Left renal pelvis (tissue), 4 donors: ENCODE measurements at places on chromosomes 7 and 10.

DNA sequence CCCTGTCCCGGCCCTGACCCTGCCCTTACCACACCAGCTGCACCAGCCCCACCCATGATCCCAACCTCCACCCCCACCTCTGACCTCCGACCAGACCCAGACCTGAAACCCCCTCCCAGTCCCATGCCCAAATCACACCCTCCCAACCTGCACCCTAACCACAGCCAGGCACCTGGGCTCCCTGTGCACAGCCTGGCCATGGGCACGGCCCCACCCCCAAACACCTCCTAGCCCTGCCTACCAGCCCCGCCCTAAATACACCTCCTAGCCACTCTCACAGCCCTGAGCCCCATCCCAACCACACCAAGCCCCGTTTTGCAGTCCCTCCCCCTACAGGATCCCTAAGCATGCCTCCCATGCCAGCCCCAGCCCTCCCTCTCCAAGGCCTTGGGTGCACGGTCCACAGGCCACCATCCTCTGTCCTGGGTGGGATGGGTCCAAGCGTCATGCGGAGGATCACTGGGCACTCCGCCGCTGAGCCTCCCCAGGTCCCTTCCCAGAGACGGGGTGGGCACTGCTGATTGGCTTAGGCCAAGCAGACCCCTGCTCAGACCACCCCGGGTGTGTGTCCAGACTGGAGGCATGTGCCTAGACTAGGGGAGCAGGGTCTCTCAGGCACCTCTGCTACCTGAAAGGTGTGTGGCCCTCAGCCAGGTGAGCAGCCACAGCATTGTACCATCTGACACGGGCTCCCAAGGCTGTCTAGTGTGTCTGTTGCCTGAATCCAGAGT lies 30.1 kb downstream of the INSIG1 start:
- no peak for DNase-seq

- DNase-seq = no peak
Observed at GRCh38 chr10:131757285-131758058, 143.3 kb upstream of the PPP2R2D start.

GRCh38 chr7:43040461-43040860 lies 72.0 kb upstream of the HECW1 start:
- no peak for DNase-seq

DNA sequence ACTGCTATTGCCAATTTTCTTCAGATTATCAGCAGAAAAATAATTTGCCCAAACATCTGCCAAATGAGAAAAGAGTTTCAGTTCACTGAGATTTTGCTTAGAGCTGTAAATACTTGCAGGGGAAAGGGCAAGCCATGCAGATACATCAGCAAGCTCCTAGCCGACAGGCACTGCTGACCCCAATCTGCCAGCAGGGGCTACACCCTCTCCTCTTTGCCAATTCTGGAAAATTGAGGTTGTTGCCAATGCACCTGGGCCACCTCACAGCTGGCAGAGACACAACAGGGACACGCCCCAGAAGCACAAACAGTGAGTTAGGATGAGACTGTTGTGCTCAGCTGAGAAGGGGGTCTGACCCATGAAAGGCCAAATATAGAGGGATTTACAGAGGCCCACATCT lies 129.5 kb upstream of the MYO3A start:
- no peak for DNase-seq

DNA sequence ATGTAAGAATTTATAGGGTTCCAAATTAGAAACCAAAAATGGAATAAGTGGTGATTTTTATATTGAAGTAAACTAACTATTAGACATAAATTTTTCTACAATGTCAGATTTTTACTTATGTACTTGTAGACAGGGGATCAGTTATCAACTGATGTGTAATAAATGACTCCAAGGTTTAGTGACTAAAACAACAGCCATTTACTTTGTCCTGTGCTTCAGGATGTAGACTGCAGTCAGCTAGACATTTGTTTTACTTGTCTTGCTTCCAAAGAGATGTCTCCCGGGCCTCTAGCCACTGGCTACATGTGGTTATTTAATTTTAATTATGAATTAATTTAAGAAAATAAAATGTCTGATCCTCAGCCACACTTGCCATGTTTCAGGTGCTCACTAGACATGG lies 249.7 kb upstream of the IGFBP3 start:
- no peak for DNase-seq

DNA sequence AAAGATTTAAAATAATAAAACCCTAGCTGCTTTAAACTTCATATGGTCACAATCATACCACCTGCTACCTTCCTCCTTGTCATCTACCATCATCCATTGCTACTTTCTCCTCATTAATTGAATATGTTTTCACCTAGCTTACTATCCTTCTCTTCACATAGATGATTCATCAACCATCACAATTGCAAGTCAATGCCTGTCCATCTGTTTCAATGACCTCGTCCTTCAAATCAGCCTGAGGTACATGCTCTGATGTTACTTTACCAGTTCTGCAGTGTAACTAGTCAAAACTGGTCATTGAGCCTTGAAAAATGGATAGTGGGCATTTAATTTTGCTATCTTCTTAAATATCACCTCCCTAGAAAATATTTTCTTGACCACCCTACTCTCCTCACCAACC lies 164.7 kb downstream of the SEMA3E start:
- no peak for DNase-seq

DNA sequence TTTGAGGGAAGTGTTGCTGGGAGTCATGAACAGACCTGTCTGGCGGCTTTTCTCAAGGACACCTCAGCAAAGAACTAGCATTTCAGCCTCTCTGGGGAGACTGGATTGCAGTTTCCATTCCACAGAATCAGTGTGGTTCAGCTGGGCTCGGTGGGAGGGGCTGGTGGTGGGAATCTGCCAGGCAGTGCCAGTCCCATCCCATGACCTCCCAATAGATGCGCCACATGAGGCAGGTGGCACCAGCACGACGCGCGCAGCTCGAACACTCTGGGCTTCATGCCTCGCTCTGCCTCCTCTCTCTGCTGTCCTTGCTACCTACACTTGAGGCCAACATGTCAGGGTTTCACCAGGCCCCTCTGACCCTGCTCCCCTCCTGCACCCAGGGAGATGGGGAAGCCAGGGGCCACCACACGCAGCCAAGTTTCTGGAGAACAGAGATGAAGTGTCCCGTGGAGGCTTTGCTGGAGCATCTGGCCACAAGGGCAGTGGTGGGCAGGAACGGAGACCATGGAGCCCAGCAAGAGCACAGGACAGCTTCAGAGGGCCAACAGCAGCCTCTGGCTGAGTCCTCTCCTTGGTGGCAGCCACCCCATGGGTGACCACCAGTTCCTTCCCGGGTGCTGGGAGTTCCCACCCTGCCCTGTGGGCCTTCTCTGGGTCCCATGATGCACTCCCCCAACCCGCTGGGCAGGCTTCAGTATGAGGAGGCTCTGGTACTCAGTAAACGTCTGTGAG lies 2.3 kb downstream of the NACAD start:
- DNase-seq = no peak

DNA sequence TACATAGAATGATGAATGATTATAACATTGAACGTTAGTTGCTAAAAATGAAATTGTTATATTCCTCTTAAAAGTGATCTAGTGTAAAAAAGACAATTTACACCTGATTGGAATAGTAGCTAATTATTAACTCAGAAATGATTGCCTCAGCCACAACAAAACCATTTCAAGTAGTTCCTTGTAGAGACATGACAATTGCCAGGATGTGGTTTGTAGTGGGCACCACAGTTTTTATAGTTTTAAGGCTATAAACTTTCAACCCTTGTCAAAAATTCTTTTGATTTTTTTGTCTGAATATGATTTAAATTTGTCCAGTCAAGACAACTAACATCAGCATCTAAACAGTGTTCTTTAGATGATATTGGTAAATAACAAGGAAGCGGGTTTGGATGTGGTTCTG lies 145.2 kb downstream of the SUGCT start:
- no peak for DNase-seq

- DNase-seq = no peak
Observed at GRCh38 chr10:84583501-84583900, 255.1 kb downstream of the CCSER2 start.

GRCh38 chr7:32477649-32477980 lies 12.6 kb downstream of the LSM5 start:
- DNase-seq = no peak

DNA sequence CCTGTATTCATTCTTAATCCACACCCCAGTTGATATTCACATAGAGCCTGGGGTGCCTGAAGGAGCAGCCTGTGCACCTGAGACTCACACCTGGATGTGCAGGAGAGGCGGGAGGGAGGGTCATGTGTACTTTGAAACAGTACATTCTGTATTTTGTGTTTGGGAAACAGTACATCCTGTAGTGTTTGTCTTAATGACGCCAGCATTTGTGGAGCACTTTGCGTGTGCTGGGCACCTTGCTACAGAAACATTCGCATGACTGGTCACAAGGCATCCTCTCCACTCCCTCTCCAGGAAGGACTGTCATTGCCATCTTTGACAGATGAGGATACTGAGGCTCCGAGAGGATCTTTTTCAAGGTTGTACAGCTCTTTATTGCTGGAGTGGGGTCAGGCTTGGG lies 132.1 kb downstream of the TACC2 start:
- DNase-seq = no peak

DNA sequence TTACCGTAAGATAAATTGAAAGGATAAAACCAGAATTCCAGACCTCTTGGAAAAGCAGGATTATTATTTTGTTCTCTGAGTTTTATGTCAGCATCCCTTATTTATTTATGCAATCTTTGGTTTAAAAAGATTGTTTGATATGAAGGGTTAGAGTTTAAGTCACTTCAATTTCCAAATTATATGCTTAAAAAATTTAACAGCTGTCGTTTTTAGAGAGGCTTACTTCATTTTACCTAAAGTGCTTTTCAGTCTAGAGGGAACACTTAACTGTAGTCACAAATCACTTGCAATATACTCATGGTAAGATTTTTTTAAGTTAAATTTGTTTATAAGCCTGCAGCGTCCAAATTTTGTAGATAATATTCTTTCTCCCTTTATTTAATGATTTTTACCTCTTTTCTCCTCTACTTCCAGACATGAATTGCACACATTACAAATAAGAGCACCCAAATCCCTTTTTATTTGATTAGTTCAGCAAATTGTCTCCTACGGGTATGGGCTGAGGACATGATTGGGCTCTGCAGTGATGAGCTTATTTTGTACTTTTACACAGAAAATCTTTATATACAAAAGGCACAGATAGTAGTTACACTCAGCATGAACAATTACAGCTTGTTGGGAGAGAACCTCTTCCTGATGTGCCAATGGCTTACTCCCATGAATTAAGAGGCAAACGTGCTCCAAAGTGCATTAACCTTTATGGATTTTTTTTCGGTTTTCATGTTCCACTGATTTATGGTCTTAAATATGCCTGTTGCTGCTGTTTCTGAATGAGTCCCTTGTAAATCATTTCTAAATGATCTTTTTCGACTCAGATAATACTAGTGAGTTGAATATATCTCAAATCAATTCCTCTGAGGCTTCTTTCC lies 319.3 kb upstream of the LRGUK start:
- DNase-seq = no peak

GRCh38 chr10:13152296-13152695 lies 9.1 kb upstream of the MCM10 start:
- DNase-seq = no peak

DNA sequence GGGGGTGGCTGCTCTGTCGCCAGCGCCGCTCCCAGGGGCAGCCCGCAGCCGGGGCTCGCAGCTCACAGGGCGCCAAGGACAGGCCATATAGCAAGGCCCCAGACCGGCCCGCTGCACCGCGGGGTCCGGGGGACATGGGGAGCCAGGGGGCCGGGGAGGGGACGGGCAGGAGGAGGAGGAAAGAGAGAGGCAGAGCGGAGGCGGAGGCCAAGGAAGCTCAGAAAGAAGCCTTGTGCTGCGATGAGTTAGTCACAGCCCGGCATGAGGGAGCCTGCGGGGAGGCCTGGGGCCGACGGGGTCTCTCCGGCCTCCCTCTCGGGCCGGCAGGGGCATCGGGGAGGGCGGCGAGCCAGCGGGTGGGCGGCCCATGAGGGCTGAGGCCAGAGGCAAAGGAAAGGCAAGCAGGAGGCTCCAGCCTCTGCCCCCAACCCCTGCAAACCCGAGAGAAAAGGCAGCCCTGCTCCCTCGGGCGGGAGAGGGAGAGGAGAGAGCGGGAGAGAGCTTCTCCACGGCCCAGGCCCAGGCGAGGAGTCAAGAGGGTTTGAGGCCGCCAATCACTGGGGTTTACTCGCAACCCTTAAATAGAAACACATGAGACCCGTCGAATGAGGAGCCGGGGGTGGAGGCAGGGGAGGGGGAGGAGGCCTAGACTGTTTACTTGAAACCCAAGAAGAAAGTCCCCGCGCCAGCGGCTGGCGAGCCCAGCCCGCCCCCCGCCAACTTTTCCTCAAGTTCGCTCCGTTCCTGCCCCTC lies 167.9 kb downstream of the NEURL1 start:
- DNase-seq = no peak

DNA sequence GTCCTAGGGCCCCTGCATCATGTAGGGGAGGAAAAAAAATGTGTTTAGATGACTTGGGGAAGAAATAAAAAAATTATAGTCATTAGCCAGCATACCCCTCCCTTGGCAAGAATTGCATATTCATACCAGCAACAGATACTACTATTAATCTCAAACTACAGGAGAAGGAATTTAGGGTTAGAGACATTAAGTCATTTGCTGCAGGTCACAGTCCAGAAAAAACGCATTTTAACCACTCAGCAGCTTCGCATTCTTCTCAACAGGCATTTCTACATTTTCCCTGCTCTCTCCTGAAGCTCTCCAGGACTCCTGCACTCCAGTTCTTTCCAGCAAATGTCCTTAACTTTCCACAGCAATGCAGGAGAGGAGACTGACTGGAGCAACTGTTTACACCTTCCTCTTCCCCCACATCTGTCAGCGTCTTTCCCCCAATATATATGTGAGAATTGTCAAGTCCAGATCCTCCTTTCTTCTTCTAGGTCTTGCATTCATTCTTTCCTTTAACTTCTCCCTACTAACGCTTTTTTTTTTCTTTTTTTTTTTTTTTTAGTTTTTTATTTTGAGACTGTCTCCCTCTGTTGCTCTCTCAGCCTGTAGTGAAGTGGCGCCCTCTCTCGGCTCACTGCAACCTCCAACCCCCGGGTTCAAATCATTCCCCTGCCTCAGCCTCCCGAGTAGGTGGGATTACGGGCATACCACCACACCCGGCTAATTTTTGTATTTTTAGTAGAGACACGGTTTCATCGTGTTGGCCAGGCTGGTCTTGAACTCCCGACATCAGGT lies 35.6 kb downstream of the PRPS1L1 start:
- DNase-seq = no peak

GRCh38 chr7:54145716-54146115 lies 396.5 kb upstream of the VSTM2A start:
- DNase-seq = no peak

- DNase-seq = no peak
Observed at GRCh38 chr7:106216517-106216922, 68.3 kb downstream of the NAMPT start.

GRCh38 chr7:151448261-151449252 lies 8.6 kb upstream of the CRYGN start:
- no peak for DNase-seq

DNA sequence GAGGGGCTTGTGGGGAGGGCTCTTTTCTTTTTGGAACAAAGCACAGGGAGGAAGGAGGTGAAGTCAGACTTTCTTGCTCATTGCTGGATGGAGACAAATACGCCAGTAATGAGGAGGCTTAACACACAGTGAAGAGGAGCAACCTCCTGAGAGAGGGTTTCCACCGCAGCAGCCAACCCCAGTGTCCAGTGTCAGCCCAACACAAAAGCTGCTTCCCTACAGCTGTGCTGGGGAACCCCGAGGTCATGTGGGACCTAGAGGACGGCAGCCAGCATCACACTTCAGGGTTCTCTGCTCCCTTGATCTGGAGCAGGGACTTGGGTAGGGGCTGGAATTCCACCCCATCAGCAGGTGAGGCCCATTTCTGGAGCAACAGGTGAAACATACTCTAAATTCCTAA lies 7.7 kb downstream of the BLNK start:
- no peak for DNase-seq

GRCh38 chr7:123557016-123557397 lies 611 bp downstream of the NDUFA5 start:
- no peak for DNase-seq
